C1 segment of cervical spinal cord (tissue), 14 donors: ENCODE measurements at places on chromosomes 1 and 21.
A peak's percentile ranks its signal among the peaks of the same experiment; 100 is the strongest.

DNA sequence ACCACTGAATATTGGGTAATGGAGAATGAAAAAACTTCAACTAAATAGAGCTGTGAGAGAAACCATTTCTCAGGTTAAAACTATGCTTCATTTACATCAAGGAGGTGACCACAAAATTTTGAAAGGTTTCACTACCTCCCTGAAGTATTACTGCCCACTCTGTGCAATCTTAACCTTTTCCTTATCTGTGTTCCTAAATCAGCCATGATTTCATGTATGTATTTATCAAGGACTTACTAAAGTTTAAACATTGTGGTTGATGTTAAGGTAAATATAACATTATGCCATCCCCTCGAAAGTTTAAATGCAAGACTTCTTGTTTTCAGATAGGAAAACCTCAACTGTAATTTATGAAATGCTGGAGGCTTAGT lies 84.4 kb downstream of the CLEC20A start:
- DNase-seq: no peak

GRCh38 chr1:63435161-63435560 lies 67.7 kb downstream of the ALG6 start:
- DNase-seq: no peak

- no peak for DNase-seq
Measured at GRCh38 chr1:167899253-167899681, 14.7 kb downstream of the ADCY10 start.

DNA sequence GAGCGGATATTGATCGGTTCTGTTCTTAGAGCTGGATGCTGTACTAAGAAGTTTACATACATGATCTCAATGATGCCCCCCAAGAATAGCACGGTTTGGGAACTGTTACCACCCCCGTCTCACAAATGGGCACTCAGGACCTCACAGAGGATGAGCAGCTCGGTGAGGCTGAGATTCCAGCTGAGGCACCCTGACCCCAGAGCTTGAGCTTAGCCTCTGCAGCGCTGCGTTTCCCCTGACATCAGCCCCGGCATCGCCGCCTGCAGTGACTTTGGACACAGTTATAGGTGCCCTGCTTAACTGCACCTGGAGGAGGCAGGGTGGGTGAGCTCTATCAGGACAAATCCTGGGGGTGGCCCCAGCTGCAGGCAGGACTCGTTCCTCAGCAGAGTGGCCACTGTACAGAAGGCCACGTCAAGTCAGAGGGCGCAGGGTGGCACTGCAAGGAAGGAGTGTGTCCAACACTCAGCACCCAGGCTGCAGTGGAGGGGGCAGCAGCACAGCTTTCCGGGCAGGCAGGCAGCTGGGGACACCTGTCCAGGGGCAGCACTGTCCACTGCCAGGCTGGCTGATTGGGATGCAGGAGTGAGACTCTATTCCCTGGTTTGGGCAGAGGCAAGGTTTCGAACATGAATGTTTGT lies 65.8 kb upstream of the ABCG1 start:
- DNase-seq: no peak

GRCh38 chr21:26840912-26841311 lies 4.3 kb downstream of the ADAMTS1 start:
- DNase-seq: peak; percentile 34

- no peak for DNase-seq
Measured at GRCh38 chr1:42551180-42551579, 88.1 kb downstream of the CCDC30 start.

DNA sequence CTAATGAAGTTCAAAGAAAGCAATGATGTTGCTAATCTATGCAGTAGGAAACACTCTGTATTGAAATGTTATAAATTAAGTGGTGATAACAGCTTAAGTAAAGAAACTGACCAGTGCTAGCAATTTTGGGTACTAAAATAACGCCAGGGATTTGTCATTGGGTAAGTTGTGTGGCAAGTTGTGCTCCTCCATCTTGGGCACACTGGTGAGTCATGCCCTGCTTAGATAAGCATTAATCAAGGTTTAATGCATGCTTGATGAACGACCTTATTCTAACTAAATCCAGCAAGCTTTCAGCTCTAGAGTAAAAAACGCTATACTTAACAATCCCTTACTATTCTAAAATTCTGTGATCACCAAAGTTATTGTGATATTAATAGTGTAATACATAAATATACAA lies 25.2 kb downstream of the VAMP4 start:
- DNase-seq: no peak

GRCh38 chr1:203526130-203526529 lies 32.2 kb downstream of the OPTC start:
- no peak for DNase-seq

- no peak for DNase-seq
Measured at GRCh38 chr21:20875742-20876141, 122.5 kb upstream of the NCAM2 start.

- no peak for DNase-seq
Measured at GRCh38 chr1:87791931-87792740, 463.5 kb downstream of the LMO4 start.

DNA sequence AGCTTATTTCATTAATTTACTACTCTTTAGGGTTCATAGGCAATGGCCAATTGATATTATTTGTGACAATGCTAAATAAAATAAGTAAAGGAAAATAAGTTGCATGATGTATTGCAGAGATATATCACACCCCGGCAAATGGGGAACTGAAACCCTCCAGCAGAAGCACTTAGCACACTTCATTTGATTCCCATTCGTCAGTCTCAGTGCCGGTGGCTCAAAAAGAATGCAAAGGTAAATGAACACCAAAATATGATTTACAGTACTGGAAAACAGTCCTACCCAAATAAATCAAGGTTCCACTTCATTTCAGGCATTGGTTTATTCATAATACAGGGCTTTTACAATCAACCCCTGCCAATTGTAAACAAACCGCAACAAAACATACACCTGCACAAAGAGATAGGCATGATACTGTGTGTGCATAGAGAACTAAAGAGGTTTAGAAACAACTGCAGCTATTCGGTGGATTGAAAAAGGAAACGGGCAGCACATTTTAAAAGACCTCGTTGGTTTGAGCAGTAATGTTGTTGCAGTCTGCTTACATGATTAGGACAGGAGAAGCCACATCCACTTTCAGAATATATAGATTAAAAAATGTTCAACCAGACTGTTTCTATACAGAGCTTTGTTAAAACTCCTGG lies 1019.2 kb downstream of the TTLL7 start:
- no peak for DNase-seq

- DNase-seq: no peak
Measured at GRCh38 chr1:240682859-240683242, 70.9 kb upstream of the GREM2 start.

DNA sequence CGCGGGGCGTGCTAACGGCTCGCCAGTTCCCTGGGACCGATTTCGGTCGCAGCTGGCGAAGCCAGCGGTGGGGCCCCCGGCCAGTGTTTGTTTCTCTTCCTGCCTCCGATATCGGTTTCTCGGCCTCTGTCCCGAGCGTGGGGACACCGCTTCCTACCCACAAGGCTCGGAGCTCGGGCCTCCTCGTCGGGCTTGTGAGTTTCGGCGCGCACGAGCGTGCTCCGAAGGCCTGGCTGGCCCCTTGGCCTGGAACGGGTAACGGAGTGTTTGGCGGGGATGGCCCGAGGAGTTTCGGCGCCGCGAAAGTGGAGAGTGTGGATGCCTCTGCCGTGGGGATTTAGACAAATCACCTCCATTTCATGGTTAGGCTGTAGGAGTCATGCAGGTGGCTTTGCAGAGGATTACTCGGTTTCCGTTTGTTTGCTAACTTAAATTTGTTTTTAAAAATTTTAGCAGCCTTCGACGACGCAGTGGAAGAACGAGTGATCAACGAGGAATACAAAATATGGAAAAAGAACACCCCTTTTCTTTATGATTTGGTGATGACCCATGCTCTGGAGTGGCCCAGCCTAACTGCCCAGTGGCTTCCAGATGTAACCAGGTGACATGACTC lies 559 bp downstream of the RBBP4 start:
- DNase-seq: no peak

DNA sequence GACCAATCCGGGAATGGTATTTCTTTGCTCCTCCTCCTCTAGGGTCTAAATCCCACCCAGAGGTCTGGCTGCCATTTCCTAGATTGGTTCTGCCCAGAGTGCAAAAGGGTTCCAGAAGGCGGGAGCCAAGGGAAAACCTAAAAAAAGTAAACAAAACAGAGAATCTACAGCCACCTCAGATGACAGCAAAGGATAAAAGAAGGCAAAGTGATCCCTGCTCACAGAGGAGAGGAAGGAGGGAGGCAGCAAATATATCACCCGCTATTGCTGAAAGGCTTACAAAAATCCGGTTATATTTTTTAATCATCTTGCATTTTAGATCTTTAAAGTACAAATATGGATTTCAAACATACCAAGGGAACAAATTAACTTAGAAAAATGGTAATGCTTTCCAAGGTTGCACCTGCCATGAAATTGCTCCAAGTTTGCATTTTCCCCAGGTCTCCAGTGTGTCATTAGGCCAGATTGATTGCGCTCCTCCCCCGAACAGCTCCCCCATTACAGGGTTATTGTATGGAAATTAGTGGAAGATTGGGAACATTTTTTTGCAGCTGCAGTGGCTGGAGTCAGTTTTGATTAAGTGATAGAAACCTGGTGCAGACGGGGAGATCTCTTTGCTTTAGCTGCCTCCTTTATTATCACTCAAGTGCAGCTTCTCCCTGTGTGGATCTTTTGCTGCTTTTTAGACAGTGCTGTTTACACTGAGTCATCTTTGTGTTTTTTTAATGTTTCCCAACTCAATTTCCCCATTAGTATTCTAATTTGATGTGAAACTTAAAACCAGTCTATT lies 280.5 kb upstream of the CAMK1G start:
- DNase-seq: no peak

- no peak for DNase-seq
Measured at GRCh38 chr1:96987186-96987703, 265.7 kb downstream of the PTBP2 start.

GRCh38 chr1:55749975-55750627 lies 534.9 kb upstream of the USP24 start:
- DNase-seq: no peak

- DNase-seq: no peak
Measured at GRCh38 chr1:157199421-157199755, 61.2 kb upstream of the ETV3 start.

DNA sequence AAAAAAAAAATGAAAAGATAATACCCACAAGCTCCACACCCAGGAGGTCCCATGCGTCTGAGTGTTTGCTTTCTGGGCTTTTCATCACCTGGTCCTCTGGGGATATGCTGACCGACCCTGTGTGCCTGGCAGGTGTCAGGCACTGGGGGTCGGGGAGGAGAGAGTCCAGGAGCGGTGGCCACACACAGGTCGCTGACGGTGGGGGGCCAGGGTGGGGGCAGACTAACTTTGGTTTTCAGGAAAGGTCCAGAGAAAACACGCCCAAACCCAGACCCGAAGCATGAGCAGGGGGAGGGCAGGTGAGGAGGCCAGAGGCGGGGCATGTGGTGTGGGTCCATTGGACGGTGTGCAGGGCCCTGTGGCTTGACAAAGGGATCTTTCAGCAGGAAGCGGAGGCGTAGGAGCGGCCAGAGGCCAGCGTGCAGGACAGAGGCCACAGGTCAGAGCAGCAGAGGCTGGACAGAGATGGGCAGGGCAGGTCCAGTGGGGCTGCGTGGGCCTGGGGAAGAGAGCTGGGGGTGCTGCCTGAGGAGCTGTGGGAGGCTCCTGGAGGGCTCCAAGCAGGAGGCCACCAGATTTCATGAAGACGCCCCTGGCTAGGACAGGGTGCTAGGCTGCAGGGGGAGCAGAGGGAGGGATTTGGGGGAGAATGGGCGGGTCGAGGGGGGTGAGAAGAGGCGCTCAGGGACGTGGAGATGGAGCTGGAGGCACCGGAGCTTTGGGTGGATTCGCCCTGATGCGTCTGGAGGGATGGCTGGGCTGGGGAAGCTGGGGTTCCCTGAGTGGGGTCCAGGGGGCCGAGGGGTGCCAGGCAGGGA lies 15.8 kb downstream of the RNF223 start:
- no peak for DNase-seq

DNA sequence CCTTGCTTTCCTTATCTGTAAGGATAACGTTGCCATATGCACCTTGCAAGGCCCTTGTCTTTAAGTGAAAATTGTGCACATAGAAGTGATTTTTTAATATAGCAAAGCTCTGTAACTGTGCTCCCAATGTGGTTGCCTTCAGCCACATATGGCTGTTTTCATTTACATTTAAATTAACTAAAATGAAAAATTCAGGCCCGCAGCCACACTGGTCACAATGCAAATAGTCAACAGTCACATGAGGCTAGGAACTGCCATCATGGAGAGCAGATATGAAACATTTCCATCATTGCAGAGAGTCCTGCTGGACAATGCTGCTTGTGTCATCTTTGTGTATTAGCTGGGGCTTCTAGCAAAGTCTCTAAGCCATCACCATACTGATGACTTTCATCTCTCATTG lies 83.4 kb downstream of the PGBD5 start:
- DNase-seq: no peak

DNA sequence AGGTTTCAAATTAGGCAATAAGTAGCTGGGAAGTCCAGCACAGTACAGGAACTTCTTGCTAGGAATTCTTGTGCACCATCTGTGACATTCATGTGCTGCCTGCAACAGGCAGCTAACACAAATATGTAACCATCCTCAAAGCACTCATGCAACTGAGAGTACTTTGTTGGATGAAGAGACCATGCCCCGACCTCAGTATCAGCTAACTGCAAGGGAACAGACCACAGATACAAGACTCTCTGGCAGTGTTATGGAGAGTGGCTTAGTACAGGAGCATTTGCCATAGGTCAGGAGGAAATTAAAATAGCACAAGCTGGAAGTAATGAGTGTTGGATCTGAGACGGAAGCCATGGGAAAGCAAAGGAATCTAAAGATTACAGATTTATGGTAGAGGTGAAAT lies 123.6 kb downstream of the LRRC53 start:
- no peak for DNase-seq

- no peak for DNase-seq
Measured at GRCh38 chr1:171890131-171890530, 48.8 kb downstream of the DNM3 start.

DNA sequence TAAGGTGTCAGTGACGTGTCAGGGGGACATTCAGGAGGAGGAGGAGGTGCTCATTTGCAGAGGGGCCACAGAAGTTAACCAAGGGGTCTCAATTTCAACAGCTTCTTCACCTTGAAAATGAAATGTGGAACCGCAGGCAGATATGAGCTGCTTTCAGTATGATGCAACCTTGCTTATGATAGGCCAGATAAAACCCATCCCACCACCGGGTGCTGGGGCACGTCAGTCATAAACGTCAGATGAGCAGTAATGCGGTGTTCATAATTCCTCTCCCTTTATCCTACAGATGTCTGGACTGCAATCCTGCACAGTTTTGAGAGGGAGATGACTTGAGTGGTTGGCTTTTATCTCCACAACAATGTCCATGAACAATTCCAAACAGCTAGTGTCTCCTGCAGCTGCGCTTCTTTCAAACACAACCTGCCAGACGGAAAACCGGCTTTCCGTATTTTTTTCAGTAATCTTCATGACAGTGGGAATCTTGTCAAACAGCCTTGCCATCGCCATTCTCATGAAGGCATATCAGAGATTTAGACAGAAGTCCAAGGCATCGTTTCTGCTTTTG lies 1.7 kb downstream of the PTGFR start:
- no peak for DNase-seq

DNA sequence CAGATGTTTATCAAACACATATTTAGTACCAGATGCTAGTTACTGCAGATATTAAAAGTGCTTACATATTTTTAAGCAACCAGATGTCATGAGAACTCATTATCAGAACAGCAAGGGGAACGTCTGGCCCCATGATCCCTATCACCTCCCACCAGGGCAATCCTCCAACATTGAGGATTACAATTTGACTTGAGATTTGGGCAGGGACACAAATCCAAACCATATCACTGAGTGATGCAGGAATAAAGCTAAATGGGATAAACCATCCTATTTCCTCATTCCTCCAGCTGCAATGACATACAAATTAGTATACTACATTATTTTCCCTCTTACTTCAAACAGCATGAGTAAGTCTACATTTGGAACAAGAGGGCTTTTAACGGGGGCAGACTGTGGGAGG lies 3.1 kb upstream of the KCNK2 start:
- DNase-seq: no peak
